ENCODE measurements at places on chromosomes 11 and 22.

DNA sequence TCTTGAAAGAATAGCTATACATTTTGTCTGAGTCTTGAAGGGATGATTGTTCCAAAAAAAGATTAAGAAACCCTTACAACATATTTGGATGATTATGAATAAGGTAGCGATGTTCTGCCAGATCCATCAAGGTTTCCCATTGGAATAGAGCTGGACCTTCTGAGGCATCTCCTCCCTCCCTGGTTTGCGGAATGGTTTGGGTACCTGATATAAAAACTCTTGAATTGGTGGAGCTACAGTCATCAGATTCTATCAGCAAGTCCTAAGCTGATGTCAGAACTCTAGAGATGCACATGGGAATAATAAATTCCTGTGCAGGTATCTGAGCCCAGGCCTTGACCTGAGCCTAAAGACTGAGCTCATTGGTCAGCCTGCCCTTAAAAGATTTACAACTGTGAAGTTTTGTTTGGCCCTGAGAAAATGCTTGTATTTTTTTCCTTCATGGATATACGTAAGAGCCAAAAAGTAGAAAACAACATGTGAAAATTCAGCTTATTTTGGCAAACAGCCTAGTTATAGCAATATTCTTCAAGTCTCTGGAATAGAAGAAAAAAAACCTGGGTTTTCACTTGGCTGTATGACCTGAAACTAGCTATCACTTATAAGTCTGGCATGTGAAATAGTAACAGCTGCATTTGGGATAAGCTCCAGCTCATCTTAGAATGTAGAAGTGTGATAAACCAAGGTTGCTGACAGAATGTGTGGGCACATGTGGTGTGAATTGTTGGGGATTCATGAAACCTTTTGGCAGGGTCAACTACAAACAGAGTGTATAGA, 265.7 kb upstream of the CTSC start:
- no peak for DNase-seq
- H3K4me3 ChIP-seq, result no peak overlapping the region
- no peaks in the 10 kb centered on the region for H3K4me1 ChIP-seq

- no peaks in the 10 kb centered on the region for H3K27me3 ChIP-seq
- no peaks in the 10 kb centered on the region for H3K4me1 ChIP-seq
- no peaks in the 10 kb centered on the region for H3K36me3 ChIP-seq
- H3K4me3 ChIP-seq, result no peak overlapping the region
- DNase-seq, result no peak
Observed at GRCh38 chr22:43433451-43434274, 21.8 kb downstream of the MPPED1 start.

GRCh38 chr22:19967850-19968449, 26.3 kb upstream of the TXNRD2 start:
- H3K4me1 ChIP-seq, result peaks cover 5% of the 10 kb centered on the region
- H3K4me3 ChIP-seq, result no peak overlapping the region
- no peaks in the 10 kb centered on the region for H3K27me3 ChIP-seq
- no peak overlapping the region for H3K27ac ChIP-seq

DNA sequence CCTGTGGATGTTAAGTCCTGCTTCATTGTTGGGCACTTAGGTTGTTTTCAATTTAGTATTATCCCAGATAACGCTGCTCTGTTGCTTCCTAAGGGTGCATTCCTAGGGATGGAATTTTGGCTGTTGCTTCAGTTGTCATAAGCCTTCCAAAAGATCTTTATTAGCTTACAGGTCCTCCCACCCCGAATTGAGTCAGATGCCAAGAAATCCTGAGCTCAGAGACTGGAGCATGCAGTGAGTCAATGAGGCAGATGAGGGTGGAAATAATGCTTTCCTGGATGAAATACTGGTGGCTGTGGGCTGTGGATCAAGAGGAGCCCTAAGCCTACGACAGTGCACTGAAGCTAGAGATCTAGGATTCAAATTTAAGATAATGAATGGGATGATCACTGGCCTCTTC, 10.7 kb upstream of the IL18BP start:
- H3K27me3 ChIP-seq, result no peaks in the 10 kb centered on the region
- no peak for DNase-seq

DNA sequence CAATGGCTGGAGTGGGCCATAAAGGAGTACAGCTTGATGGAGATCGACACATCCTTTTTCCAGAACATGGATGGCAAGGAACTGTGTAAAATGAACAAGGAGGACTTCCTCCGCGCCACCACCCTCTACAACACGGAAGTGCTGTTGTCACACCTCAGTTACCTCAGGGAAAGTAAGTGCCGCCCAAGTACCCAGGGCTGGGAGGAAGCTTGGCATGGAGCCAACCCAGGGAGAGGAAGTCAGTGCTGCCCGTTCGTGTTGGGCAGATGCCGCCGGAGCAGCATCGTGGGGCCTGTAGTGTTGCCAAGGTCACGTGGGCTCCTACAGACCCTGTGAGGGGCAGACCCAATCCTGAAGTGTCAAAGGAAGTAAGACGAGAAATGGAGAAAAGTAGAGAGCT, 78.9 kb downstream of the FLI1 start:
- H3K4me3 ChIP-seq, result no peak overlapping the region
- H3K4me1 ChIP-seq, result no peaks in the 10 kb centered on the region
- H3K27ac ChIP-seq, result no peak overlapping the region
- no peaks in the 10 kb centered on the region for H3K27me3 ChIP-seq
- DNase-seq, result no peak

DNA sequence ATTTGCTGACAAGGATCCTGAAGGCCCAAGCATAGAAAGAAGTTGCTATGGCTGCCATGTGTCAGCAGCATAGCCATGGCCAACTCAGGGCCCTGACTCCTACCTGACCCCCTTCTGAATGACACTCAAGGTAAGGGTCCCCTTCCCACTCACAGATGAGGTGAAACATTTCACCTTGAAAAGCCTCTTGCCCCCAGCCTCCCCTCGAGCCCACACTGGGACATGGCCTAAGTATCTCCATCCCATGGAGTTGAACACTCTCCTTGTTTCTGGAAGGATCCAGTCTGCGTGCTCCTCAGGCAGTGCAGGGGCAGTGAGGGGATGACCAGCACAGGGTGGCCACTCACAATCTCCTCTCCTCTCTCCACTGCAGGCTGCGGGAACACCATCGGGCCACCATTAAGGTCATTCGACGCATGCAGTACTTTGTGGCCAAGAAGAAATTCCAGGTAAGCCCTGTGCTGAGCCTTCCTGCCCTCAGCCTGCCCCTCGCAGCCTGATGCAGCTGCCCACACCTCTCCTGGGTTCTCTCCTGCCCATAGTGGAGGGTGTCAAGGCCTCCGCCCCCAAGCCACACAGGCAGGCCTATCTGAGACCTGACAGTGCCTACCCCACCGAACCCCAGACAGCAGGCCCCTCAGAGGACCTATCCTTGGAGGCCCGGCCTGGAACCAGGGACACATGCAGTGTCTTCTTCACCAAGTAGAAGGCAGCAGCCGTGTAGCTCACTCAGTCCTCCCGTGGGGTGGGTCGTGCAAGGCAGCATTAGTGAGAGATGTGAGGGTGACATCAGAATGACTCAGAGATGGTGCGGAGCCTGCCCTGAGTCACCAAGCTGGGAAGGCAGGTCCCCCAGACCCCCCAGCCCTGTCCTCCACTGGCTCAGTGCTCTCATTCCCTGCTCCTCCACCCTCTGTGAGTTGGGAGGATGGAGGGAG, 68.9 kb upstream of the KCNQ1OT1 start:
- H3K4me1 ChIP-seq, result peaks cover 4% of the 10 kb centered on the region
- peaks cover 8% of the 10 kb centered on the region for H3K27me3 ChIP-seq
- peak; percentile 30 for DNase-seq
- no peak overlapping the region for H3K4me3 ChIP-seq

- no peaks in the 10 kb centered on the region for H3K36me3 ChIP-seq
- no peak for DNase-seq
- no peak overlapping the region for H3K4me3 ChIP-seq
- no peak overlapping the region for H3K27ac ChIP-seq
- H3K27me3 ChIP-seq, result no peaks in the 10 kb centered on the region
- no peaks in the 10 kb centered on the region for H3K4me1 ChIP-seq
Observed at GRCh38 chr11:78241475-78241874, 52.8 kb downstream of the USP35 start.

DNA sequence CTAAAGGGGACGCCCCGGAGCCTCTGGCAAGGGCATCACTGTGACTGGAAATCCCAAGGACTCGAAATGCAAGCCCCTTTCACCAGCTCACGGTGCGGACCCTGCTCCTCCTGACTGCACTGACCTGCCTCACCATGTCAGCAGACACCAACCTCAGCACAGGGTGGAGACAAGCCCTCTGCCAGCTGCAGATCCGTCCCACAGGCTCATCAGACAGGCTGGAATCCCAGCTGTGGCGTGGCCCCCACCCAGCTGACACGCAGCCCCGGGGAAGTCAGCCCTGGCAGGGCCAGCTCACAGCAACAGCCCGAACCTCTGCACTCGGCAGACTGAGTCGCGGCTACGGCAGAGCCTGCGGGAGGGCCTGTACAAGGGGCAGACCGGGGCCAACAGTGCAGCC, 36.8 kb downstream of the BRD1 start:
- H3K27ac ChIP-seq, result no peak overlapping the region
- peaks cover 3% of the 10 kb centered on the region for H3K4me1 ChIP-seq
- H3K27me3 ChIP-seq, result no peaks in the 10 kb centered on the region
- peaks cover 56% of the 10 kb centered on the region for H3K36me3 ChIP-seq

GRCh38 chr11:103901656-103902055, 134.8 kb upstream of the DDI1 start:
- no peak for DNase-seq
- H3K36me3 ChIP-seq, result no peaks in the 10 kb centered on the region
- H3K4me3 ChIP-seq, result no peak overlapping the region
- no peaks in the 10 kb centered on the region for H3K27me3 ChIP-seq

DNA sequence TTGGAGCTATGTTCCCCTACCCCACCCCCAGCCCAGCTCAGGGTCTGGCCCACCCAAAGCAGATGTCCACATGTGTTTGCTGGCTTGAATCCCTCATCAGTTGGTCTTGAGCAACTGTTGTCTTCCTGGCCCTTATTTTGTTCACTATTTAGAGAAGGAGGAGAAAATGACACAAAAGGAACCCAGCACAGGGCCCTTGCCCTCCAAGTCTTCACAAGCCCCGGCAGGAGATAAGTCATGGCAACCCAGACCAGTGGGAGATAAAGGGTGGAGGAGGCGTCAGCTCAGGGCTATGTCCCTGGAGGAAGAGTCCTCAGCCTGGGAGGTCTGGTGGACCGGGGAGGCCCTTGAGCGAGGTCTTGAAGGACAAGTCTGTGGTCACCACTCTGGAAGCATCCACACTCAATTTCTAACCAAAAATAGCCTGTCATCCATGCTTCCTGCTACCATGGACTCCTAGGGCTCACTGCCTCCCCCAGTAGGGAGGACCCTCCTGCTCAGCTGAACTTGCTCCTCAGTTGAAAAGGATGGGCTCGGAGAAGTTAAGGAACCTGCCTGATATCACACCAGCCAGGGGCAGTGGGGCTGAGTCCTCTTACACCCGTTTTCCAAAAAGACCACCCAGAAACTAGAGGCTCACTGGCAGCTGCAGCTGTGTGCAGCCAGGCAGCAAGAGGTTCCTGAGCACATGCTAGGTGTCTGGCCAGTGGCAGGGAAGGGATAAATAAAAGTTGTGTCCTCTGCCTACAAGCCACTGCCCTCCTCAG, 1.8 kb upstream of the RAB3IL1 start:
- peaks cover 26% of the 10 kb centered on the region for H3K27me3 ChIP-seq
- DNase-seq, result peak; percentile 36
- H3K4me3 ChIP-seq, result no peak overlapping the region

DNA sequence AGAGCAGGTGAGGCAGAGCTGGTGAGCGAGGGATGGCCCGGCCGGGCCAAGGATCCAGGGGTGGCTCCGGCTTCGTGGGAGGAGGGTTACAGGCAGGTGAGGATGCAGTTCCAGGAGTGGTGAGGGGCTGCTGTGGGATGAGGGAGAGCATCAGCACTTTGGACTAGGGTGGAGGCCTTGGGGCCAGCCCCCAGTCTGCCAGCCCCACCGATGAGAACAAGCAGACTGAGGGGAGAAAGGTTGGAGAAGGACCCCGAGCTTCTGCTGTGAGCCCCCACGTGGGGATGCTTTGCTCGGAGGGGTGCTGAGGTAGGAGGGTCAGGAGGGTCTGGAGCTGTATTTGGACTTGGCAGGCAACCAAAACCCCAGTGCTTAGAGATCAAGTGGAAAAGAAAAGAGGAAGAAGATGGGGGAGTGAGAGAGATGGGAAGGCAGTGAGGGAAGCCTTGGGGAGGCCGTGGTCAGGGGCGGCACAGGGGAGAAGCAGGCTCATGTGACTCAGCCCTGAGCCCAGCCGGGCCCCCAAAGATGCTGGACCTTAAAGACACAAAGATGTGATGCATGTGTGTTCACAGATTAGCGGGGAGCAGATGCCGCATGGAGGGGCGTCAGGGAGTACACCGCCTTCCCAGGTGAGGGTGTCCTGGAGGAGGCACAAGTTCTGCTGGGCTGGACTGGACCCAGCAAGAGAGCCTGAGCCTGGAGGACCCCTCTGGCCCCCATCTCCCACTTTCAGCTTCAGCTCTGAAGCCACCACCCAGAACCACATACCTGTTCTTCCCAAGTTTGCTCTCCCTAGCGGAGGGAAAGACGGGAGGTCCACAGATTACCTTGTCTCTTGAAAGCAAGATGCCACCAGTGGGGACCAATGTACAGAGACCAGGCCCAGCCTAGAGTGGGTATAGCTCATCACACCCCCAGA, 91.3 kb downstream of the CDKN1C start:
- no peaks in the 10 kb centered on the region for H3K36me3 ChIP-seq
- no peak overlapping the region for H3K4me3 ChIP-seq
- peaks cover 3% of the 10 kb centered on the region for H3K4me1 ChIP-seq
- H3K27me3 ChIP-seq, result peaks cover 44% of the 10 kb centered on the region
- no peak overlapping the region for H3K27ac ChIP-seq

DNA sequence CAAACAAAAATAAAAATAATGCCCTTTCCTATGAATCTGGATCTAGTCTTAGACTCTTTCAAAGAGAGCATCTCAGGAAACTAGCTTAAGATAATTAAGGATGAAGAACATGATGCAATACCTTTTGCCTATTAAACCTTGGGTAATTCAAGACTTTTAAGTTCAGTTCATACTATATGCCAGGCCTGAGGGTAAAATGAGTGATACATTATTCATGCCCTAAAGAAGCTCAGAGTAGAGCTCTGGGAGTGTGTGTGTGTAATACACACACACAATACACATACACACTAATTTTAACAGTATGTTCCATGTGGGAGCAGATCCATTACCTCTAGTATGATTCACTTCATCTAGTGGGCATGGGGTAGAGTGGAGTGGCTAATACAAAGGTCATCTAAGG, 651.4 kb upstream of the CHORDC1 start:
- no peak for DNase-seq
- no peak overlapping the region for H3K27ac ChIP-seq
- no peaks in the 10 kb centered on the region for H3K27me3 ChIP-seq
- no peak overlapping the region for H3K4me3 ChIP-seq

- H3K27me3 ChIP-seq, result no peaks in the 10 kb centered on the region
- H3K36me3 ChIP-seq, result peaks cover 14% of the 10 kb centered on the region
- no peak for DNase-seq
Observed at GRCh38 chr11:68113986-68114385, 7.2 kb downstream of the CHKA start.

GRCh38 chr11:130313383-130314183, 1.1 kb downstream of the ZBTB44 start:
- H3K36me3 ChIP-seq, result no peaks in the 10 kb centered on the region
- no peak for DNase-seq
- H3K4me3 ChIP-seq, result peak overlapping the region; percentile 74
- no peaks in the 10 kb centered on the region for H3K27me3 ChIP-seq

- H3K4me1 ChIP-seq, result no peaks in the 10 kb centered on the region
- no peaks in the 10 kb centered on the region for H3K27me3 ChIP-seq
- H3K36me3 ChIP-seq, result no peaks in the 10 kb centered on the region
- H3K4me3 ChIP-seq, result no peak overlapping the region
Observed at GRCh38 chr22:25660336-25660735, 81.7 kb upstream of the MYO18B start.
